Epithelial cell of prostate (primary cell): ENCODE measurements at places on chromosomes 6 and 20.

GRCh38 chr6:5132731-5133130 lies 47.6 kb downstream of the PPP1R3G start:
- DNase-seq: no peak

DNA sequence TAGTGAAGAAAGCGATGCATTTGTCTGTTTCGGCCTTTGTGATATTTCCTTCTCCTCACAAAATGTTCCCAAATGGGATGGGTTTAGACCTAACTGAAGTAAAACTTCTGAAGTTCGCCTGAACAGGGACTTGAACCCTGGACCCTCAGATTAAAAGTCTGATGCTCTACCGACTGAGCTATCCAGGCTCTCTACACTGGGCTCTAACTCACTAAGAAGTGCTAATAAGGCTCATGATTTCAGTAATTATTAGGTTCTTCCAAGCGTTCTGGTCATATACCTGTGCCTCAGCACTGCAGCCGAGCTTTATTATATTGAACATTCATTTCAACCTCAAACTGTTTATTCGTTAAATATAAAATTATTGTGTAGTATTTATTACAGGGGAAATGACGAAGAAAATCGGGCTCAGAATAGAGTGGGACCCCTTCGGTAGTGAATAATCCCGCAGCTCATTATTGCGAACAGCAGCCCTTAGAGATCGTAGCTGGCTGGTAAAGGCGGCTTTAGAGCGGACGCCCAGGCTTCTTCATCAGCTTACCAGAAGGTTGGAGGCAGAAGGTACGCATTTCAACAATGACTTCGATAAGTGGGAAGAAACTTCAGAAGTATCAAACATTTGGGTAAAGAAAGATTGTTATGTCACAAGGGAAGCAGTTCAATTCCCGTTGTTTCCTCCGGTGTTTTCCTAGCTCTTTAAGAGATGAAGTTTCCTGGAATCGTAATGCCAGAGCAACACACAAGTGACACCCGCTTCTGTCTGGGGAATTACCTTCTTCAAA lies 119.0 kb upstream of the ZNF184 start:
- no peak for DNase-seq

DNA sequence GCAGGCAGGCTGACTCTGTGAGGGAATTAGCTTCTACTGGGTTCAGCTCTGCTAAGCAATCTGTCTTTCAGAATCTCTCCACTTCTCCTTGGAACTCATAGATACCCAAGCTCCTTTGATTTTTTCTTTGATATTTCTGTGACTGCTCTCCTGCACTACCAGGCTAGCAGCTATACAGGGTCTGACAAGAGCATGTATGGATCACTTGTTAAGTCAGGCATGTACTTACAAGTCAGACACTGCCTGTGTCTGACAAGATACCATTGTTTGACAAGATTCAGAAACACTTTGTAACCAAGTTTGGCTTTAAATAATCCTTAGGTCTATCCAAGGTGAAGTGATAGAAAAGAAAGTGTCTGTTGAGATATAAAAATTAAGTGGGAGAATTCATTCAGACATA lies 79.5 kb downstream of the SESN1 start:
- peak; percentile 49 for DNase-seq

GRCh38 chr6:74507649-74508048 lies 698.2 kb downstream of the COL12A1 start:
- DNase-seq: no peak

GRCh38 chr6:170369403-170369802 lies 62.8 kb downstream of the FAM120B start:
- no peak for DNase-seq

DNA sequence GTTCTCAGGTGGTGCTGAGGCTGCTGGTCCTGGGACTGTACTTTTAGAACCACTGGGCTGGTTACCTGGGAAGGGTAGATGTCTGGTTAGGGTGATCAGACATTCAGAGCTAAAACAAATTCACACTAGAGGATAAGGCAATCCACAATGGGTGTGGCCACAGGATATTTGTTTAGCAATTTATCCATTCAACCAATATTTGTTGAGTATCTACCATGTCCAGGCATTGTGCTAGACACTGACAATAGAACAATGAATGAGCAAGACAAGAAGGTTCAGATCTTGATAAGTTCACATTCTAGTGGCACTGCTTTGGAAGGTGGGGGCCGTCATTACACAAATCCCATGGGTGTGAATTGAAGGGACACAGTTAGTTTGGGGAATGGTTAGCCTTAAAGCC lies 131.7 kb downstream of the BCAS1 start:
- DNase-seq: no peak

DNA sequence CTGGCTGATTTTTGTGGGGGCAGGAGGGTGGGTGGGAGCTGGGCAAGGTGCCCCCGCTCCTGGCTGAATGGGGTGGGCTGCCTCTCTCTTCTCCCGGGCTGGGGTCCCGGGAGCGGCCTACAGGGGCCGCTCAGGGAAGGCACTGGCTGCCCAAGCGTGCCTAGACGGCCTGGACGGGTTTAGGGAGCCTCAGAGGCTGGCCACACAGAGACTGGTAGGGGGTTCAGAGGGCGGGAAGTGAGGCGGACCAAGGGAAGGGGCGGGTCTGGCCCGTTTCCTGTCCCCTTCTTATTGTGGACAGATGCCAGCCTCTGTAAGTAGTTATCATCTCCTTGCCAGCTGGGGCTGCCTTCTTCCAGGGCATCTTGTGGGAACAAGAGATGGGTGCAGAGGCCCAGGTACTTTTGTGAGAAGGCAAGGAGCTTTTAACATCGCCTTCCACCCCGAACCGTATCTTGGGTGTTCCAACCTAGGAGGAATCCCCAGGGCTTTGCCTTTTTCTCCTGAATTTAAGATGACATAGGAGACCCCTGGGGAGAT lies 437 bp downstream of the CD40 start:
- no peak for DNase-seq

DNA sequence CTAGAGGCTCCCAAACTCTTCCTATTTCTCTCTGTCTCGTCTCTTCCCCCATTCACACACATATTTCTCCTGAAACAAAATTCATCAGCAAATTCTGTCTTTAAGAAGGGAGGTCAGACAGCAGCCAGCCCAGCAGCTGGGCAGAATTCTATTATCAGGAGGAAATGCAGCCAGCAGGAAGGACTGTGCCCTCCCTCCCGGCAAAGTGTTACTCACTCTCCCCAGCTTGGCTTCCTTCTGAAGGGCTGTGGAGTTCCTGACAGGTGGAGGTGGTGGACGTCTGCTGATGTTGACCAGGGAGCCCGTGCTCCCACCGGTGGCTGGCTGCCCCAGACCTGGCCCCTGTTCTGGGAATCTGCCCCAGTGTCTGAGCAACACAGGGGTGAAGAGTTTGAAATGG lies 37.3 kb downstream of the KCNB1 start:
- DNase-seq: no peak

- DNase-seq: no peak
These were observed 231.9 kb downstream of the CD83 start for GRCh38 chr6:14349507-14349906.

- DNase-seq: no peak
These were observed 4.4 kb downstream of the ZNF335 start for GRCh38 chr20:45967551-45968080.

- DNase-seq: peak; percentile 8
These were observed 45.8 kb downstream of the TM9SF4 start for GRCh38 chr20:32155017-32155981.

DNA sequence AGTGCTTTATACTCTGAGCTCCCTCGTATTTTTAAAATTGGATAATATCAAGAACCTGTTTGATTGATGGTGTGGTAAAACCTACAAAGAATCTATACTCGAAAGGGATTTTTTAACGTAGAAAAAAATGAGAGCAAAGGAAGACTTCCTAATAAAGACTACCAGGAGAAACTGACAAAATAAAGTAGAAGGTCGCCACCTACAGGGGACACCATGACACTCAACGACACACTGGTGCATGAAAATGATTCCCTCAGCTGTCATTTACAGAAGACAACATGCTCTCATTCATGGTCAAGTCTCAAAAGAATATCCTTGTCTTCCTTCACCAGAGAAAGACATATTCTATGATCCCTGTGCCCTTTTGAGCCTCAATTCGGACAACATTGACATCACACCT lies 10.1 kb upstream of the NHSL1 start:
- no peak for DNase-seq

GRCh38 chr6:80638213-80639055 lies 532.0 kb downstream of the BCKDHB start:
- peak; percentile 81 for DNase-seq

GRCh38 chr6:130026859-130027258 lies 8.5 kb downstream of the L3MBTL3 start:
- DNase-seq: no peak

- DNase-seq: no peak
These were observed 214.4 kb downstream of the EYA2 start for GRCh38 chr20:47108994-47109393.

- DNase-seq: no peak
These were observed 113.9 kb downstream of the KLHL32 start for GRCh38 chr6:97038437-97038836.

- DNase-seq: no peak
These were observed 85.3 kb upstream of the SCP2D1 start for GRCh38 chr20:18728165-18728869.

GRCh38 chr20:2455771-2456497 lies 14.7 kb downstream of the SNRPB start:
- no peak for DNase-seq

- DNase-seq: no peak
These were observed 53.0 kb upstream of the DST start for GRCh38 chr6:56695702-56696101.

- DNase-seq: peak; percentile 60
These were observed 34.9 kb upstream of the TNFAIP3 start for GRCh38 chr6:137832110-137832509.

GRCh38 chr6:53793318-53794136 lies 1.3 kb upstream of the LRRC1 start:
- DNase-seq: no peak

DNA sequence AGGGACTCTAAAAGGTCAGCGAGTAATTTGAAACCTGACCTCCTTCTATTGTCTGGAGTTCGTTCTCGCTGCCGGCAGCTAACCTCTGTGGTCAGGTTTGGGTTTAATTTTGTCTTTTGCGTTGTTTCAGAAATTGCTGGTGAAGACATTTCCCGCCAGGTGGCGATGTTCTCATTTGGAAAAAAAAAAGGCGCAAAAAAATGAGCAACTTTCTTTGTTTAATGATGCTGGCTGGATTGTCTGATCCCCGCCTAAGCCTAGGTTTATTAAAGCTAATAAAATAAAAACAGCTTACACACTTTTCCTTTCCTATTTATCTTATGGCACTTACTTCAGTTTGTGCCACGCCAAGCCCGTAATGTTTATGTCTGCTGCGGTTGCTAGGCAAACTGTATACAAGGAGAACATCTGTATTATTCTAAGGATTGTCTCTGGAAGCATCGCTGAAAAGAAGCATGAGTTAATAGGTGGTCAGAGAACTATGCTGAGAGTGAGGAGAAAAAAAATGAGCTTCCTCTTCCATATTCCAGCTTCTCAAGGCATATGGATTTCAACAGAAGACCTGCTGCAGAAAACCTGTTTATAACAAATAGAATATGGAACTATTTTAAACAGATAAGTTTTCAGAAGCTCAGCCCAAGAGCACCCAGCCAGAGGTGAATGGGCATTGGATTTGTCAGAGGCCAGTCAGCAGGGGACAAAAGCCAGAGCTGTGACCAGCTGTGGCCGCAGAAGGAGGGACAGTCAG lies 205.7 kb downstream of the DOK5 start:
- no peak for DNase-seq

DNA sequence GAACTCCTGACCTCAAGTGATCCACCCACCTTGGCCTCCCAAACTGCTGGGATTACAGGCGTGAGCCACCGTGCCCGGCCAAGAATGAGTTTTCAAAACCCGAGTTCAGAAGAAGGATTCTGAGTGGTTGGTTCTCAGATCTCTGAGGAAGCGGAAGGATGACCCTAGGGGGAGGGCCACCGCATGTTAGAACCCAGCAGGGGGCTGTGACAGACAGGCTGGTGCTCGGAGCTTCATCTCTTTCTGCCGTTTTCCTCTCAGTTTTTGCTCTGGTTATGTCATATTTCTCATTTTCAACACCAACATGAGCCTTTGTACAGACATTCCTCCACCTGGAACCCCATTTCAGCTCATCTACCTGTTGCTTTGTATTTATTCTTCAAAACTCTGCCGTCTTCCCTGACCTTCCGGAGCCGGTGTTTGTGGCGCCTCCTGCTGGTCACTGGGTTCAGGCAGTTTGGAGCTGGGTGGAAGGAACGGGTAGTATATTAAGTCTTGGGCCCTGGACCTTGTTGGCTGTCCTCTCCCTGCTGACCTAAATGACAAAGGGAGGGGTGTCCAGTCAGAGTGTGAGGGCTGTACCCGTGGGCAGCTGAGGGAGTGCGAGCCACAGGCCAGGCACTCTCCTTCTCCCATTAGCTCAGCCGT lies at the start of gene DEFB123:
Gene DEFB123 (plus strand): TSS at position 621 of the 648 bp plus-strand sequence. CDS start 67 bp downstream, outside the sequence.
- DNase-seq: no peak

DNA sequence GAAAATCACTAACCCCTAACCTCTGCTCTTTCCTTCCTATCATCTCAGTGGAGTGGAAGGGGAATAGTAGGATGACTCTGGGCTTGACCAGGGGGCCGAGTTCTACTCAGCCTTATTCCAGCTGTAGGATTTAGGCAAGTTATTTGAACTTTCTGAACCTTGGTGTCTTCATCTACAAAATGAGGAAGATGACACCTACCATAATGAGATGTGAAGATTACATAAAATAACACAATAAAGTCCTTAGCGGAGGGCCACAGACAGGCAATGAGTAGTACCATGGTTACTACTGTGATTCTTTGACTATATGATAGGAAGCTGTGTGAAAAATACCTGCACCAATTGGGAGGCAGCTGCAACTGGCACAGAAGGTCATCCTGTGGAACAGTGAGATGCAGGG lies 53.6 kb upstream of the PIM1 start:
- DNase-seq: no peak

DNA sequence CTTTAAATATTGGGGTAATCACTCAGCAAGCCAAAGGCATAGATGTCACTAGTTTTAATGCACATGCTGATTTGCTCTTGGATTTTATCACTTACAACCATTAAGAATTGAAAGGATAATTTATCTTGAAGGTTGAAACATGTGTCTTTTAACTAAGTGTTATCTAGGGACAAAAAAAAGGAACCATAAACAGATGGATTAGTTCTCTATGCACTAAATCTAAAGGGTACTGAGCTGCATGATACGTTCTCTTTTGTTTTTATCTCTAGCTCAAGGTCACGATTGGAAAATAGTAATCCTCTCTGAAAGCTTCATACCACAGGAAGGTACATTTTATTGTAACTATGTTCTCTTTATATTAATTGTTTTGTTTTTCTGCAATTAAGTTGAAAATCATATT lies 1426.6 kb downstream of the GRIK2 start:
- DNase-seq: no peak

GRCh38 chr6:144159223-144159622 lies 8.9 kb downstream of the STX11 start:
- DNase-seq: no peak

- no peak for DNase-seq
These were observed 28.8 kb downstream of the METTL24 start for GRCh38 chr6:110329348-110329713.
